ENCODE measurements at places on chromosomes 7 and 10. TPM values are rescaled to one million over a fixed set of nuclear protein-coding genes. Genes with fewer than 3 reads are reported as not detected.

- H3K27ac ChIP-seq: peak overlapping the region; percentile 73
- H3K4me3 ChIP-seq: peak overlapping the region; percentile 52
- H3K27me3 ChIP-seq: no peaks in the 10 kb centered on the region
- no peaks in the 10 kb centered on the region for H3K36me3 ChIP-seq
These were observed 622 bp upstream of the COL1A2 start for GRCh38 chr7:94394109-94394436.

DNA sequence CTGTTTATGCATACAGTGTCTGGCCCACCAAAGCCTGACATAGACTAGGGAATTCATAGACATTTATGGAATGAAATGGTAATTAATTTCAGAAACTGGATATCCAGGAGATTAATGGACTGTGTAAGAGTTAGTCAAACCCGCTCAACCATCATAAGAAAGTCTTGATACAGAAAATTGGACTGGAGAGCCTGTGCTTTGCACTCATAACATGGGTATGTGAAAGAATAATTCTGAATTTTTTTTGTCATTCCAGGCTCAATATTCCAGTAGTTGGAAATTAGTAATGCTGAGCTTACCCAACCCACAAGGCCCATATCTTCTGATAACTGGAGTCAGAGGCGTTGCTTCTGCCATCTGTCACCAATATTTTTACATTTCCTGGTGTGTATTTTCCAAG is 799.7 kb upstream of the IGFBP3 start:
- H3K27ac ChIP-seq: no peak overlapping the region
- H3K36me3 ChIP-seq: no peaks in the 10 kb centered on the region
- no peak overlapping the region for H3K4me3 ChIP-seq
- DNase-seq: no peak

DNA sequence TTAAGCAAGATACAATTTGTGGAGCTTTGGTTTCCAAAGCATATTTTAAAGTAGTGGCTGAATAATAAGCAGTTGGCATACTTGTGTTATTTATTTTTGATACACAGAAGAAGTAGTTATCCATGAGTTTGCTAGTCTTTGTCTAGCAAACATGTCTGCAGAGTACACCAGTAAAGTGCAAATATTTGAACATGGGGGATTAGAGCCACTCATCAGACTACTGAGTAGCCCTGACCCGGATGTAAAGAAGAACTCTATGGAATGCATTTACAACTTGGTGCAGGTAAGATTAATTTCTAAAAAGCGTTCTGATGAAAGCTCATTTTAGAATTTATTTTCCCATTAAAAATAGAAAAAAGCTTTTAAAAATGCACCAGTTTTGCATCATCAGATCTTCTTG is 31.4 kb downstream of the ARMC3 start:
- H3K4me1 ChIP-seq: no peaks in the 10 kb centered on the region
- no peaks in the 10 kb centered on the region for H3K27me3 ChIP-seq
- H3K36me3 ChIP-seq: no peaks in the 10 kb centered on the region
- no peak for DNase-seq

C10orf62 gene
- 0.33 TPM for total RNA-seq

SYPL1 gene
- total RNA-seq: 96.2 TPM

GRCh38 chr7:88664630-88665233 is 94.8 kb upstream of the ZNF804B start:
- H3K4me3 ChIP-seq: no peak overlapping the region
- H3K4me1 ChIP-seq: no peaks in the 10 kb centered on the region
- no peak for DNase-seq

GRCh38 chr7:23184709-23185359 is 3.0 kb downstream of the NUP42 start:
- H3K36me3 ChIP-seq: no peaks in the 10 kb centered on the region
- no peak overlapping the region for H3K27ac ChIP-seq
- no peaks in the 10 kb centered on the region for H3K27me3 ChIP-seq
- H3K4me1 ChIP-seq: no peaks in the 10 kb centered on the region

FAM131B gene
- 0.48 TPM for total RNA-seq

DNA sequence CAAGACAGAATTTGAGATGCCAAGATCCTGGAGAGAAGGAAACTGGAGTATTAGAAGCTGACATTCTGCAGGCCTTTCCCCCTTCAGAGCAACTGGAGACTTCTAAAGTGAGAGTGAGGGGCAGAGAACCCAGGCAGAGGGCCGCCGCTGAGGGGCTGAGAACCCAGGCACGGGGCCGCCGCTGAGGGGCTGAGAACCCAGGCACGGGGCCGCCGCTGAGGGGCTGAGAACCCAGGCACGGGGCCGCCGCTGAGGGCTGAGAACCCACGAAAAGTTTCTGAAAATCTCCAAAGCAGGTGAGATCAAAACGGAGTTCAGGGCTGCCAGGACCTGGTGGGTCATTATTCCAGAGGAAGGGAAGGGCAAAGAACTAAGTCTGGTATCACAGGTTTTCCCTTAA is 126.2 kb downstream of the DLG5 start:
- H3K36me3 ChIP-seq: peaks cover 6% of the 10 kb centered on the region
- H3K4me1 ChIP-seq: no peaks in the 10 kb centered on the region
- H3K27ac ChIP-seq: no peak overlapping the region
- no peak overlapping the region for H3K4me3 ChIP-seq
- no peaks in the 10 kb centered on the region for H3K27me3 ChIP-seq

DNA sequence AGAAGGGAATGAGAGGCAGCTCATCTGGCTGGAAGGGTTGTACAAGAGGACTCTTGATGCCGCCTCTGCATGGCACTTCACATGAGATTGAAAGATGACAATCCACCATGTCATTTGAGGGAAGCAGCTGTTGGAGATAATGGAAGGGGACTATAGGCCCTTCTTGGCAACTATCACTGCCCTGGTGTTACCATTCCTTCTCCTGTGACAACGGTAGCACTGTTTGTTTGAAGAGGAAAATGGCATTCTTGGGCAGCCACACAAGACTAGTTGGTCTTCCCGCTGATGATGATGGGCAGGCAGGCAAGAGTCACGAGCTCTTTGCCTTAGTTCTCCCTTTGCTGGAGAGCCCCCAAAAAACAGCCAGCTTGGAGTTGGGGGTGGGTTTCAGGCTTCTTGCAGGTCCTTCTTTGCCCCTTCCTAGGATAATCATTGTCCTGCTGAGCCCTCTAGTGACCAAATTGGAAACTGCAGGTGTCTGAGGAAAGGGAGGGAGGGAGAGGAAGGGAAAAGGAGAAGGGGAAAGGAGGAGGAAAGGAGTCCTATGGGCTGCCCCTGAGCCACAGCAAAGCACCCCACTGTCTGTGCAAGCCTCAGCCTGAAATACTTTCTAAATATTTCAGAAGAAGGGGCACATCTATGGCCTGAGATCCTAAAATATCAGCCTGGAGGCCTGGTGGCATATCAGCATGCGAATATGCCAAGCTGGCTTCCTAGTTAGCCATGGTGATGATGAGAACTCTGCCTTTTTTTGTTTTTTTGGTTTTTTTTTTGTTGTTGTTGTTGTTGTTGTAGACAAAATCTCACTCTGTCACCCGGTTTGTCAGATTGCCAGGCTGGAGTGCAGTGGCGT is 165.6 kb upstream of the KMT2E start:
- H3K27me3 ChIP-seq: no peaks in the 10 kb centered on the region
- no peak for DNase-seq
- no peaks in the 10 kb centered on the region for H3K4me1 ChIP-seq
- no peaks in the 10 kb centered on the region for H3K36me3 ChIP-seq
- H3K4me3 ChIP-seq: no peak overlapping the region

ADCYAP1R1 gene
- 19.7 TPM for total RNA-seq

- DNase-seq: no peak
- H3K27me3 ChIP-seq: peaks cover 7% of the 10 kb centered on the region
- H3K27ac ChIP-seq: no peak overlapping the region
- no peak overlapping the region for H3K4me3 ChIP-seq
- H3K36me3 ChIP-seq: no peaks in the 10 kb centered on the region
These were observed 13.9 kb downstream of the MYO1G start for GRCh38 chr7:44964831-44965440.

- H3K27me3 ChIP-seq: no peaks in the 10 kb centered on the region
- no peak overlapping the region for H3K27ac ChIP-seq
- H3K36me3 ChIP-seq: no peaks in the 10 kb centered on the region
- H3K4me3 ChIP-seq: no peak overlapping the region
- H3K4me1 ChIP-seq: no peaks in the 10 kb centered on the region
- DNase-seq: no peak
These were observed 33.2 kb downstream of the SPAM1 start for GRCh38 chr7:123958186-123958703.

DNA sequence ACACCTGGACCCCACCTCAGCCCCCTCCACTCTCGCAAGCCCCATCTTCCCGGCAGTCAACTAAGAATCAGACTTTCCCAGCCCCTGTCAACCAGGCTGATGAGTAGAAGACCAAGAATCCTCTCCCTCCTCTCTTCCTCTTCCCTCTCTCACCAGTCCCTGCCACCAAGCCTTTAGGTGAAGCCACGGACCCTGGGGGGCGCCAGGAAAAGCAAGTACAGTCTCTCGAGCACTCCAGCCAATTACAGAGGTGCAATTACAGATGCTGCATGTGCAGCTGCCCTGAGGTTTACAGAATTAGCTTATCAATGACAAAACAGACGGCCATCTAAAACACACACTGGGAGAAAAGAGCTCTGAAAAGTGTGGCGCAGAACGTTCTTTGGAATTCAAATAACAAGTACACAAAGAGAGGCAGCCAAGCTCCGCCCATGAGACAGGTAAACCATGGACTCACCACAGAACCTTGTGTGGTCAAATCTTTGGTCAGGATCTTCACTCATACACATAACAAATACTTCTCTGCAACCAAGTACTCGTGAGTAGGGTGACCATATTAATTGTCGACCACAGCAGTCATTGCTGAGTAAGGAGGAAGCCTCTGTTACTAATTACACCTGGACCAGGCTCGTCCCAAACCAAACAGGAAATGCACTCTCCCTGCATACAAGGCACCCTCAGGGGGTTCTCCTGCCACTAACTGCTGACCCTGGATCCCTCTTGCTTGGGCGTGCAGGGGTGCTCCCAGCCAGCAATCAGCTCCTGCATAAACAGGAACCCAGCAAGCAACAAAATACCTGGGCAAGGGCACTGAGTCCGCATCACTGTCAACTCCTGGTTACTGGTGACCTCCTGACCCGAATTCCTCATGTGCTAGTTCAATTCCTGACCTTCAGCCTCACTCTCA is 189.2 kb downstream of the FAM107B start:
- no peak for DNase-seq
- no peak overlapping the region for H3K4me3 ChIP-seq
- no peaks in the 10 kb centered on the region for H3K27me3 ChIP-seq
- no peaks in the 10 kb centered on the region for H3K36me3 ChIP-seq
- H3K27ac ChIP-seq: peak overlapping the region; percentile 3

- no peak overlapping the region for H3K4me3 ChIP-seq
- H3K27ac ChIP-seq: no peak overlapping the region
- no peak for DNase-seq
- H3K36me3 ChIP-seq: no peaks in the 10 kb centered on the region
- H3K4me1 ChIP-seq: no peaks in the 10 kb centered on the region
- no peaks in the 10 kb centered on the region for H3K27me3 ChIP-seq
These were observed 19.8 kb upstream of the NXPH1 start for GRCh38 chr7:8413600-8413999.

PNLIPRP3 gene
- 0.29 TPM for total RNA-seq

DNA sequence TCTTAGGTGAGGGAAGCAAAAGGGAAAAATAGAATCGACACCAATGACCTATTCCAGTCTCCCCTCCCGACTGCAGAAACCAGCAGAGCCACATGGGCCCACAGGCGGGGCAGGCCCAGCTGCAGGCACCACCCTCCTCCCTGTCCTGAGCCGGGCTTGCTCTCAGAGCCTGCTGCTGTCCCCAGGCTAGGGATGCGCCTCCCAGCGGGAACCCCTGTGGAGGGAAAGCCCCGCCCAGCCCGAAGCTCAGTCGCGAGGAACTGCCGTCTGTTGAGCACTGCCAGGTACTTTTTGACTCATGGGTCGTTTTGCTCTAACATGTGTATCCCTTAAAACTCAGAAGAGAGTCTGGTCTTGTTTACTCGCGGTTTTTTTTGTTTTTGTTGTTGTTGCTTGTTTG is 124.5 kb upstream of the RET start:
- no peaks in the 10 kb centered on the region for H3K27me3 ChIP-seq
- peak; percentile 18 for DNase-seq
- H3K27ac ChIP-seq: no peak overlapping the region

DNA sequence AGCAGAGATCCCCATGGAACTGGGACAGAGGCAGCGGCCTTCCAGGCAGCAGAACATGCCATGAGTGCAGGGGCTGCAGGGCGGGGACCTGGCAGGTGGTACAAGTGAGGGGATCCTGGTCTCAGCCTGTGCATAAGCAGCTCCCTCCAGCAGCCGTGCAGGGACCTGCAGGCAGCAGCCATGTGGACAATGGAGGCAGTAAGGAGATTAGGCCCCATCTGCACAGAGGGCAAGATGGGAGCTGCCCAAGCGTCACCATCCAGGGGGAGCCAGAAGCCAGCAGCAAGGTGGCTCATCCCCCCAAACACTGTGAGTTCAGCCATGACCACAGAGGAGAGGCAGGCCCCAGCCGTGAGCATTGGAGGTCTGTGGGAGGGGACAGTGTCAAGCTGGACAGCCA is 3.1 kb downstream of the DDC start:
- H3K27ac ChIP-seq: no peak overlapping the region
- H3K4me3 ChIP-seq: no peak overlapping the region

GRCh38 chr10:124221356-124222317 is 128.2 kb upstream of the CHST15 start:
- H3K4me3 ChIP-seq: no peak overlapping the region
- no peaks in the 10 kb centered on the region for H3K4me1 ChIP-seq
- no peak for DNase-seq
- H3K27me3 ChIP-seq: no peaks in the 10 kb centered on the region
- no peaks in the 10 kb centered on the region for H3K36me3 ChIP-seq
- no peak overlapping the region for H3K27ac ChIP-seq

- H3K27ac ChIP-seq: no peak overlapping the region
- H3K4me1 ChIP-seq: no peaks in the 10 kb centered on the region
- H3K4me3 ChIP-seq: no peak overlapping the region
- DNase-seq: no peak
- H3K36me3 ChIP-seq: peaks cover 19% of the 10 kb centered on the region
These were observed 4.4 kb downstream of the RPS24 start for GRCh38 chr10:78038105-78038504.

DNA sequence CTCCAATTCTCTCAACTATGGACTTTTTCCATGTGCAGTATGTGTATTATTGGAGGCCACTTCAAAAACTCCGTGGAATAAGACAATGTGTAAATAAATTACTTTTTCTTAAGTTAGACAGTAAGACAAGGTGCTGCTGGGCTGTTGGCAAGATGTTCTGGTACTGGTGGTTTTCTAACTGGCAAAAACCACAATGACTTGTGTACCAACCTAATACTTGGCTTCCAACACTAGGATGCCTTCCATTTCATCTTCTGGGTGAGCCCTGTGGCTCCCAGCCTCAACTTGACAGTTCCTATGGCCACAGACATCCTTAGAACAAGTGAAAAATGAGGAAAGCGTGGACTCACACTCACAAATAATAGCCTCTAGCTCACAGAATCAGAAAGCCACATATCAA is 77.0 kb downstream of the OSBPL3 start:
- DNase-seq: no peak
- no peak overlapping the region for H3K27ac ChIP-seq
- H3K4me3 ChIP-seq: no peak overlapping the region
- no peaks in the 10 kb centered on the region for H3K27me3 ChIP-seq
- H3K4me1 ChIP-seq: no peaks in the 10 kb centered on the region
